ENCODE measurements at places on chromosomes 7 and 10.
A peak's percentile ranks its signal among the peaks of the same experiment; 100 is the strongest.

DNA sequence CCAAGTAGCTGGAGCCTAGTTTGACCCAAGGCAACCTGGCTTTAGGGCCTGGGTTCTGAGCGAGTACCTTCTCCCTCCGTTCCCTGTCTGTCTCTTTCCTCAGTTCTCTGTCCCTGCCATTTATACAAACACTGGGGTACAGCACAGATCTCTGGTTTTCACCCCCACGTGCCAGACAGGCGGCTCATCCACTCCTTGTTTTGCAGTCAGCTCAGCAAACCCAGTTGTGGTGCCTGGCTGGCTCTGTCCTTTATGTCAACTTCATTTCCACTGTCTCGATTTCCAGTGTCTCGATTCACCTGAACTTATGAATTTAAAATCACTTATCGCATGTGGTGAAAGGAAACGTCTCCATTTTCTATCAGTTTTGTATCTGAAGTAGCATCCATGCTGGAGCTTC lies 230.8 kb downstream of the FRMD4A start:
- DNase-seq, result no peak

GRCh38 chr10:73168465-73168803 lies 515 bp downstream of the FAM149B1 start:
- no peak for DNase-seq

DNA sequence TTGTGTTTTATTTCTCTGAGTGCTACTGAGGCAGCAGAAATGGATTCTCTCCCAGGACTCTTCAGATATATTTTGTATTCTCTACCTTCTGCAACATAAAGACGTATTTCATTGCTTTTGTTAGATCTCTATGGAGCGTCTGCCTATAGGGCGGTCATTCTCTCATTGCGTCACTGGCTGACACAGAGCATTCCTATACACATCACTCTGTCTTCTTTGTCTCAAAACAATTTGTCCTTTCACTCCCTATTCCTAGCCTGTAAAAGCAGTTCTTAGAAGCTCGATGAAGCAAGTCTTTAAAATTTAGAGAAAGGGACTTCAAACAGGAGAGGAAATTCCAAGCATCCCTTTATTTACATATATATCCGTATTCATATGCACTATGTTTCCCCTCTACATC lies 120.6 kb downstream of the CPED1 start:
- DNase-seq, result no peak

DNA sequence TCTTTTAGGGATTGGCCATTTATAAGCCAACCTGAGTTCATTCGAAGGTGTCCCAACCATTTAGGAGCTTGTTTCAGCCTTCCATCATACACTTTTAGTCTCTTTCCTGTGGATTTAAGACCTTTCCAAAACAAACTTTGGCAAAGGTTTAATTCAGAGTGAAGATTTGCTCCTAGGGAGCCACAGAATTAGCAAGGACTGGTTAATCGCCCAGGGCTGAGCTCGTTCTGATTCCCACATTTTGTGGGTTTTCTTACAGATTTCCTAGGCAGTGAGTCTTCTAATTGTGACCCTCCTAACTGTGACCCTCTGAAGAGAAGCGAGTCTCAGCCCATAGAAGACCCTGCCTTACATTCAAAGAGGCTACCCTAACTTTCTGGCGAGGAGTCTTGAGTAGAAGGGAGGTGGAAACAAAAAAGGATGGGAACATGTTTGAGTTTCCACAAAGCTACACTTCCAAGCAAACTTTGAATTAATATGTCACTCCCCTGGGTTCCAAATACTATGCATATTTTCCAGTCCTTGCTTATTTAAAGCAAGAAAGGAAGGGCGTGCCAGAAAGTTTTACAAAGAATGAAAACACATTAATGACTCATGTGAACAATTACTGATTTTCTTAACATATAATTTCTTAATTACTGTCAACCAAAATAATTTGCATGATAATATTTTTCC lies 118.3 kb downstream of the ARID5B start:
- DNase-seq, result no peak

- peak; percentile 5 for DNase-seq
Measured at GRCh38 chr7:74202841-74203556, 6.8 kb upstream of the LAT2 start.

DNA sequence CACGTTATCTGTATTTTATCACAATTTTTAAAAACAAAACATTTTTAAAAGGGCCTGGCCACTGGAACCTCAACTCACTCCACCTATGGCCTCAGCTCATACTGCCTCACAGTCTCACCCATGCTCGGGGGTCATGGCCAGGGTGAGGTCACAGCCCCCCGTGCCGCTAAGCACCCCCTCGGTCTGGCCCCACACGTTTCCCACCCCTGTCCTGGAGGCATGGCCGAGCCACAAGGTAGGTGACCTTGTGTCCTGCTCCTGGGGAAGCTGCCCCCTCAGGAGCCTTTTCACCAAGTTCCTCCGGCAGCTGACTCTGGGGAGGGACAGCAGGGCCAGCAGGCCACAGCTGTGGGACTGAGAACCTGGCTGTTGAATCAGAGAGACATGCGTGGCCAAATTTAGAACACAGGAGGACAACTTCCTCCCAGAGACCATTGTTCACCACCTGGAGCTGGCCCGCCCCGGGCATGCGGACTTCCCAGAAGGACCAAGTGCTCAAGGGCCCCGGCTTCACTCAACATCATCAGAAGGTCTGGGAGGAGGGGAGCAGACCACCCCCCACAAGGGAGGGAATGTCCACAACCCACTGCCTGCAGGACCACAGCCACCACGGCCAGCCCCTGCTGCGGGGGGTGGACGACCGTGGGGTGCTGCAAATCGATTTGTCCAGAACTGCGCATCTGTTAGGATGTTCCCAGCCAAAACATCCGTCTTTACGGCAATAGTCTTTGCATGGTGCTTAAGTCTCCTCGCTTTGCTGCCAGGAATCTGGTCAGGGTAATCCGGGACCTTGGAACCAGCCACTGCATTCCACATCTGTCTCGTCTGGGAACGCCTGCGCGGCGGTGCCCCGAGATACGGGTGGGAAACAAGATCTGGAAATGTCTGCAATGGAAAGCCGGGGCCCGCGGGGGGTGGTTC lies 48.6 kb upstream of the PDGFA start:
- DNase-seq, result no peak

- no peak for DNase-seq
Measured at GRCh38 chr10:74297389-74298080, 146.5 kb downstream of the ADK start.

GRCh38 chr7:129465080-129465479 lies 30.8 kb downstream of the STRIP2 start:
- DNase-seq, result no peak

GRCh38 chr10:26698909-26699308 lies 1.4 kb downstream of the PDSS1 start:
- no peak for DNase-seq

DNA sequence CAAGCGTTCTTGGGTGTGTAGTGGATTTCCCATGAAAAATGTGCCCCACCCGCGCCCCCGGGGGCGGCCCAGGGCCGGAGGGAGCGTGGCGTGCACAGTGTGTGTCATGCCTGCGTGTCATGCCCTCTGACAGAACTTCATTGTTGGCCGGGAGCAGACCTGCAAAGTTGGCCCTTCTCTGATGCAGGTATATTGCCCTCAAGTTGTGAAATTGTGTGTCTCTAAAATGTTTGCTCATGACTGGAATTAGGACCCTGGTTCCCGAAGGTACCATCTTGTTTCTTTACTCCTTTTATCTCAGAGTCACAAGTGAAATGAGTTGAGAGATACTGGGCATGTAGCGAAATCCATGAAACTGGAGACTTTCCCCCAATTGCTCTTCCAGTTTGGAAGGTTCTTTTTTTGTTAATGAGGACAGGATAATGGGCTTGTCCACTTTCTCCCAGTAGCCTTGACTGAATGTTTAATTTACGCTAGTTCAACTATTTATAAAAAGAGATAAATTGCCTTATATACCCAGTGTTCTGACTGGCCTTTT lies 26.2 kb downstream of the ADK start:
- DNase-seq, result no peak

- no peak for DNase-seq
Measured at GRCh38 chr10:72089618-72090017, 1.3 kb upstream of the SPOCK2 start.

DNA sequence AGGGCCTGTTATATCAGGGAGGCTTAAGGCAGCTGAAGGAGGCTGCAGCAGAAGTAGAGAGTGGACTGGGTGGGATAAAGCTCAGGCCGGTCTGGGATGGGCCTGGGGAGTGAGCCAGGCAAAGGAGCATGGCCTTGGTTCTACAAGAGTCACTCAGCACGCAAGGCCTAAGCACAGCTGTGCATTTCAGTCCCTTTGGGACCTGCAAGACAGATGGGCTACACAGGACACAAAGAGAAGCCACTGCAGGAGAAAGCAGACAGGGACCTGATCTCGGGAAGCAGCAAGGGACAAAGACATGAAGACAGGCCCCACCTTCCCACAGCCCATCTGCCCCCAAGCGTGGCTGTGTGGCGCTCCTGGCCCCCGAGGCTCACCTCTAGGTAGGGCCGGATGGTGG lies 29.4 kb downstream of the RRP12 start:
- DNase-seq, result no peak

- DNase-seq, result no peak
Measured at GRCh38 chr10:11869219-11869618, 46.1 kb downstream of the PROSER2 start.

DNA sequence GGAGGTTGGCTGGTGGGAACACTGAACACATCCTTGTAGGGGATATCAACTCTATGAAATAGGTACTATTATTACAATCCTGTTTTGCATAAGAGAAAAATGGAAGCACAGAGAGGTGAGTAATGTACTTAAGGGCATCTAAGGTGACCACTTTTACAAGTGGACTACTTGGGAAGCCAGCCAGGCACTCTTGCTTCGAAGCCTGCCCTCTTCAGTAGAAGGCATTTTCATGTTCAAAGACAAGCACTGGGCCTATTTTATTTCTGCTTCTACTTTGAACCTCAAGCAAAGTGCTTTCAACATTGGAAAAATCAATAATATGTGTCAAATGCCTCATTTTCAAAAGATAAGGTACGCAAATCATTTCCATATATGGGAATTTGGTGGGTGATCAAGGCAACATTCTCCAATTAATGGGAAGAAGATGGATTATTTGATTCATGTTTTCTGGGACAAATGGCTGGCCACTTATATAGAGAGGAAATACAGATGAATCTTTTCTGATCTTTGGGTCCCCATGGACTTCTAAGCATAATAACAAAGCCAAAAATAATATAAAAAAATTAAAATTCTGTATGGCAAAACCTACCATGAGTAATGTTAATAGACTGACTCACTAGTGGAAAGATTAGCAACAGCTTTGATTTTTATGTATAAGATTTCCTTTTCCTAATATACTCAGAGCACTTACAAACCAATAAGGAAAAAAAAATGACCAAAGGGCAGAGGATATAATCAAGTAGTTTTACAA lies 270.2 kb downstream of the FRMD4A start:
- no peak for DNase-seq

- no peak for DNase-seq
Measured at GRCh38 chr10:92244796-92245195, 46.1 kb downstream of the CPEB3 start.

DNA sequence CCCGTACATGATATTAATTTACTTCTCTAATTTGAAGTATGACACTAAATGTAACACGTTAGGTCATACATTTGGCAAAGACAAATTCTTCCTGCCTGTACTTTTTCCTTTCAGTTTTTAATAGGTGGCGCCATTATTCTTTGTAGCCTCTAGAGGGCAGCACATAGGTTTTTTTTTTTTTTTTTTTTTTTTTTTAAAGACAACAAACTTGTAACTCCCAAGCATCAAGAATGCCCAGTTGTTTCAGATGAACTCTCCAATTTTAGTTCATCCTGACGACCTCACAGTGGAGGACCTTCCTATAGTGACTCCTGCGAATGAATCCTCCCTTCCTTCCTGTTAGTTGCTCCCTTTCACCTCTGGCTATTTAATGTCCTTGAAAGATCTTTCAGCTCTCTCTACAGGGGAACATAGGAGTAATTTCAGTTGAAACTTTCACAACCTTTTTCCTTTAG lies 139.3 kb upstream of the HDAC9 start:
- DNase-seq, result no peak

DNA sequence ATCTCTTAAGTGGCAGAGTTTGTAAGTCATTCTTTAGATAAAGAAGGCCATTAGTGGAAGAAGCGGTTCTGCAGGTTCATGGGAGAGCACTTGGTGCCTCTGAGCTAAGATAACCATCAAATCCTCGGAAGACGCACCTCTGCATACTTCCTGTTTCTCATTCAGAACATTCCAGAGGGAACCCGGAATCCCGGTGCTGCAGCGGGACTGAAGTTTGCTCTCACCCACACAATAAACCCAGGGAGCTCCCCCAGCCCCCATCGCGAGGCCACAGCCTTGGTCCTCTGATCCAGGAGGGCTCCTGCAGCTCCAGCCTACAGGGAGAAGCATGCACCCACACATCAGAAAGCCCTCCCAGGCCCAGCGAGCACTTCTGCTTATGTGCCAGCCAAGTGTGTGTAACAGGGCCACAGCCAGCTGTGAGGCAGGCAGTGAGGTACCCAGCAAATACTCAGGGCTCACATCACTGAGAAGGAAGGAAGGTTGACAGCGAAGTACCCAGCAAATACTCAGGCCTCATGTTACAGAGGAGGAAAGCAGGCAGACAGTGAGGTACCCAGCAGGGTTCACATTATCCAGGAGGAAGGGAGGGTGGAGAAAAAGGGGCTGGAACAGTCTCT lies 142.4 kb downstream of the DIP2C start:
- no peak for DNase-seq

DNA sequence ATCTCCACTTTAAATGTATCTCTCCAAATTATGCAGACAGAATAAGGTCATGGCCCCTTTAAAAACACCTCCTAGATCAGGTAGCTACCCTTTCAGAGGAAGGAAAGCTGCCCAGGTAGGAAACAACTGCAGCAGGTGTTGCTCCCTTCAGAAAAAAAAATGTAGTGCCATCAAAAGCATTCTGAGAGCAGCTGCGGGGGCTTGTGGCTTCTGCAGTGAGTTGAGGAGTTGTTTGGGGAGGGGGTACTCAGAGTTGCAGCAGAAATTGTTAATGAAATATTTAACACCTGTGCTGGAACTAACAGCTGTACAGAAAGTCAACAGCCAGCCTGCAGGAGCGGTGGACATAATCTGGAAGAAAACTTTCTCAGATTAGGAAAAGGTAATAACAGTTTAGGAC lies 24.0 kb downstream of the CDHR3 start:
- no peak for DNase-seq

DNA sequence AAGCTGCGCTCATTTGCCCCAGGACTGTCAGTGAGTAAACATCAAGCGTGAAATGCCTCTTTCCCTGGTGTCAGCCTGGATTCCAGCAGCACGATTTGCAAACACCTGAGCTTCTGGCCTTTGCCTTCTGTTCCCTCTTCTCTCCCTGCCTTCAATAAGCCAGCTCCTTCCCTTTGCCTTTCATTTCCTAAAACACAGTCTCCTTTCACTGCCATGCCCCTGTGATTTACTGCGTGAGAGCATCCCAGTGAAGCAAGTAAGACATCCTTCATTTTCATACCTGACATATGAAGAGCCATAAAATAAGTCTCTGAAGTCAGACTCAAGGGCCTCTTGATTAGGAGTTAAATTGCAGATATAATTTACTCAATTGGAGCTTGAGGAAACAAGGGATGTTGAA lies 681.8 kb downstream of the TYW1 start:
- no peak for DNase-seq

DNA sequence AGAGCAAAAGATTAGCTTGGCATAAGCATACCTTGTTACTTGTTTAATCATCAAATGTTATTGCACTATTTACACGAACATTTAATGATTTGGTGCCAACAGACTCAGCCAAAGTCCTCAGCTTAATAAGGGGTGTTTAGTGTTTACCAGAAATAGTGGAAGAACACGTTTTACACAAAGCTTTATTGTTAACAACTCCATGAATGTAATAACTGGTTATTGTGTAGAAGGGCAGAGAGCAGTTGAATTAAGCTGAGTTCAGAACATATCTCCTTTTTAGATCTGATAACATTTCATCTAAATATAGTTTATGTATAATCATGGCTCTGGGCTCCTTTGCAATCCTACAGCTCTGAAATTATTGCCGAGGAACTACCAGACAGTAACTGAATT lies 99.1 kb downstream of the CABCOCO1 start:
- DNase-seq, result peak; percentile 53
